T-helper 2 cell (primary cell): ENCODE measurements at places on chromosomes 7 and 10.
A peak's percentile ranks its signal among the peaks of the same experiment; 100 is the strongest.

- DNase-seq: no peak
Observed at GRCh38 chr7:916291-916941, 38.1 kb downstream of the ADAP1 start.

DNA sequence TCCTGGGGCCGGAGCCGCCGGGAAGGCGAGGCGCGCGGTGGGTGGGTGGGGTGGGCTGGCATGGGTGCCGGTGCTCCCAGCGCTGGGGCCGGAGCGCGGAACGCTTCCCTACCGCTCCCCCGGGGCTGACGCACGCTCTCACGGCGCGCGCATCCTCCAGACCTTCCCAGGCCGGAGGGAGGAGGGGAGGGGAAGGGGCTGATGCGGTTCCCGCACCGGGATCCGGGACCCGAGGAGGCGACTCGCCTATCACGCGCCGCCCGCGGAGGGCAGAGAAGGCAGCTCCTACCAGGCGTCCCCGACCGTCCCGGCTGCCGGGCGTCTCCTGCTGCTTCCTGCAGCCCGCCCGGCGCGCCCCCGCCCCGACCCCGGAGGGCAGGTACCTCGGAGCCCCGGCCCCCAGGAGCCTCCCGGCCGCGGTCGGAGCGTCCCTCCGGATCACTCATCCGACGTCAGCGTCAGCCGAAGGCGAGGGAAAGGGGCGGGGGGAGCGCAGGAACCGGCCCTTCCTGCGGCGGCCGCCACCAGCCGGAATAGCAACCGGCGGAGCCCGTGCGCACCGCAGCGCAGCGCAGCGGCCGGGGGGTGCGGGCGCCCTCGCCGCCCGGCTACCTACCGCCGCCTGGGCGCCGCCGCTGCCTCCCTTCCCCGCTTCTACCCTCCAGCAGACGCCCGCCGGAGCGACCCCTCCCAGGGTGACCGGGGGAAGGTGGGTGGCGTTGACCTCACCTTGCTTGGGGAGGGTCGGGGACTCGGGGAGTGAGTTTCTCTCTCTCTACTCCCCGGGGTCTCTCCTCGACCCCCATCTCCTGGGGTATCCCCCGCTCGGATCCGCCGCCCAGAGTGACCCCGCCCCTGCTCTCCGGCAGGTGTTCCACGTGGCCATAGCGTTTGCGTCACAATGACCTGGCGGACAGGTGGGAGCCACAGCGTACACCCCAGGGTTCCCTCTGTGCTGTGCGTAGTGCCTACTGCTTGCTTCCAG lies at the start of gene ICA1:
Gene ICA1, minus strand, starts transcription at position 457 of the 985 bp plus-strand sequence. CDS start 26,241 bp downstream, outside the sequence.
- no peak for DNase-seq

DNA sequence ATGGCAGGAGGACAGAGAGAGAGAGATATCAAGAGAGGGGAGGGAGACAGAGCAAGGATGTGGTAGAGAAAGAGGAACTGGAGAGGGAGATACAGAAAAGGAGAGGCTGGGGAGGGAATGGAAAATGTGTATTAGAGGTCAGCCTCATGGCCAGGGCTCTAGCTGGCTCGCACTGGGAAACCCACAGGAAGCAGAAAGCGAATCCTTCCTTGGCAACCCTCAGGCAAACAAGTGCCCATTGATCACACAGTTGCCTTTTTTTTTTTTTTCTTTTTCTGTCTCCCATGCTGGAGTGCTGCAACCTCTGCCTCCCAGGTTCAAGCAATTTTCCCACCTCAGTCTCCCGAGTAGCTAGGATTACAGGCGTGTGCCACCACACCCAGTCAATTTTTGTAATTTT lies 391.2 kb downstream of the TYW1 start:
- no peak for DNase-seq

- no peak for DNase-seq
Observed at GRCh38 chr10:118501171-118501570, 94.3 kb downstream of the PRLHR start.

- no peak for DNase-seq
Observed at GRCh38 chr10:95881316-95881715, 26.5 kb upstream of the CC2D2B start.

GRCh38 chr10:62373995-62374861 lies at the start of gene ZNF365:
Gene ZNF365 (plus strand): TSS chr10:62374369. CDS start chr10:62376194, 1,825 bp downstream.
- DNase-seq: peak; percentile 44

- no peak for DNase-seq
Observed at GRCh38 chr7:149870701-149871483, 2.9 kb upstream of the ATP6V0E2 start.

DNA sequence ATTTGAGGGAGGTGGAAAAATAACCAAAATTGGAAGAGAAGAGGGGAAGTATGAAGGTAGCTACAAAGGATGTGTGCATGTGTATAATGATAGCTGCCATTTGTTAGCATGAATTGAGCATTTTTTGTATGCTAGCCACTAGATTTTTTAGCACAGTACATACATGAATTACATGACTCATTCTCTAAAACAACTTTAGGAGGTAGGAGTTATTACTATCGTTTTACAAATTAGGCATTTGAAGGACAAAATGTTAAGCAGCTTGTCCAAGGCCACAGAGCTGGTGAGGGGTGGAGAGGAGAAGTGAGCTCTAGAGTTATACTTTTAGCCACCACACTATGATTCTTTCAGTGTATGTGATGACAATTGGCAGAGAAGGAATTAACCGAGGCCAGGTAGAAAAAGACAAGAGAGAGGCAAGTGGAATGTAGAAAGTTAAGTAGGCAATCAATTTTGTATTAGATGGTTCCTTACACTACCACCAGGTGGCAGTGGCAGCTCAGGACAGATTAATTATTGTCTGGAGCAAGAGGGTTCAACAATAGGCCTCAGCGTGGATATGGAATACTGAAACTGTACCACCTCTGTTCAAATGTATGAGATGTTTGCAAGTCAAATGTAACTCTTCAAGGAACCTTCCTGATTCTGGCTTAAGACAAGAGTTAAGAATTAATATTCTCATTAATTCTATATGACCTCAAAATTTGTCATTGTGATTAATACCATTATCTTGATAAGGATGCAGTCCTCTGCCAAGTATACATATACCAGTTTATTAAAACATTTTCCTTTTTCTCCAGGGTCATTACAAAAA lies 128.0 kb downstream of the MBL2 start:
- DNase-seq: no peak

- no peak for DNase-seq
Observed at GRCh38 chr7:28558236-28558635, 145.9 kb downstream of the CREB5 start.

DNA sequence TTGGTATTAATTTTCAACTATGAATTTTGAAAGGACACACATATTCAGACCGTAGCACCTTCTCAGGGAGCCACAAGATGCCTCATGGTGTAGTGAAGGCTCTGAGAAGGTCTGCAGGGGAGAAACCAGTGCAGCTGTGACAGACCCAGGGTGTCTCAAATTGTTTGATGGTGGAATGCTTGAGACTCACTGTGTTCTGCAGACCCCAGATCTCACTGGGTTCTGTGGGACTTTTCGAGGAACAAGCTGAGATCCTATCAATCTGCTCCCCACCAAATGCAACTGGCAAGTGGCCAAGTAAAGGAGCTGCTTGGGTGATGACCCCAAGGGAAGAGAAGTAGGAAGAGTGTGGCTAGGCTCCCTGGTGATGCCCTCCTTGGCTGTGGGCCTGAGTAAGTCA lies 130.5 kb upstream of the UNC5B start:
- no peak for DNase-seq

- no peak for DNase-seq
Observed at GRCh38 chr10:31836569-31837406, 91.8 kb downstream of the ARHGAP12 start.

DNA sequence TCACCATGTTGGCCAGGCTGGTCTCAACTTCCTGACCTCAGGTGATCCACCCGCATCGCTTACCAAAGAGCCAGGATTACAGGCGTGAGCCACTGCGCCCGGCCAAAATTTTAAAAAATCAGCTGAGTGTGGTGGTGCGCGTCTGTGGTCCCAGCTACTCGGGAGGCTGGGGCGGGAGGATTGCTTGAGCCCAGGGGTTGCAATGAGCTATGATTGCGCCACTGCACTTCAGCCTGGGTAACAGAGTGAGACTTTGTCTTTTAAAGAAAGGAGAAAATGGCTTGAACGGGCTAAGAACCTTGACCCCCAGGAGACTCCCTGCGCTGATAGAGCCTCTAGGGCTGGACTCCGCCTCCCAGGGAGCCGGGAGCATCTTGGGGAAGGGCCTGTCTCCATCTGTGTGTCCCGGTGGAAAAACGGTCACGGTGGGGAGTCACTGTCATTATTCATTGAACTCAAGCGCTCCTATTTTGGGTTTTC lies 760 bp upstream of the KCTD7 start:
- no peak for DNase-seq

GRCh38 chr10:63027531-63027930 lies 105.6 kb upstream of the NRBF2 start:
- DNase-seq: no peak

DNA sequence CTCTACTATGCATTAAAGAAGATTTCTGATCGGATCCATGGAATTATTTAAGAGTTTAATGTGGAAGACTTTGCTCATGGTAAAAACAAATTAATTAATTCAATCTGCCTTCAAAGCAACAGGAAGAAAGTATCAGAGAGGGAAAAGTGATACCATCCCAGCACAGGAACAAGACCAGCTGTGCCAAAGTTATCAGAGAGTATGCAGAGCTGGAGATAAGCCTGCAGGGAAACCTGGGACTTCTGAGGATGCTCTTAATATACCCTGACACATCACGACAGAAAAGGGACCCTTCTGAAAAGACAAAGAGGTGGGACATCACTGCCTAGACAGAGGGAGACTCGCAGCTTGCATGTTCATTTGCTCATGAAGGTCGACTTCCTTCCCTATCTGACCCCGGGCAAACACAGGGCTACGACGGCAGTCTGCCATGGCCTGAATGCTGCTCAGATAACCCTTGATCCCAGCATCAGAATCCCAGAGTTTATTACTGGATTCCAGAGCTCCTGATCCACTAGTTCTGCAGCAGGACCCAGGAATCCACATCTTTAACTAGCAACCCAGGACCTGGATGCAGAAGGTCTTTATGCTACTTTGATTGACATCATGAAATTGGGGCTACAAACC lies 29.5 kb downstream of the FAM171A1 start:
- no peak for DNase-seq

DNA sequence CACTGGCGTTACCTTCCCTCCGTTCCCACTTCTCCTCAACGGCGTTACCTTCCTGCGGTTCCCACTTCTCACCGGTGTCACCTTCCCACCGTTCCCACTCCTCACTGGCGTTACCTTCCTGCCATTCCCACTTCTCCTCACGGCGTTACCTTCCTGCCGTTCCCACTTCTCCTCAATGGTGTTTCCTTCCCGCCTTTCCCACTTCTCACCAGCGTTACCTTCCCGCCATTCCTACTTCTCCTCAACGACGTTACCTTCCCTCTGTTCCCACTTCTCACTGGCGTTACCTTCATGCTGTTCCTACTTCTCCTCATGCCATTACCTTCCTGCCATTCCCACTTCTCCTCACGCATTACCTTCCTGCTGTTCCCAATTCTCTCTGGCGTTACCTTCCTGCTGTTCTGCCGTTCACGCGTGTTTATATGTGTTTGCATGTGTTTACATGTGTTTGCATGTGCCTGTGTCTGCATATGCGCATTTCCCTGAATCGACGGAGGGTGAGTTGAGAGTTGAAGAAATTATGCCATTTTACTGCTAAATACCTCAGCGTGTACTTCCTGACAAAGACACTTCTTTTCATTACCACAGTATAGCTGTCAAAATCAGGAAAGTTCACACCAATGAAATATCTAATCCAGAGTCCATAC lies 23.2 kb upstream of the CFAP46 start:
- no peak for DNase-seq

- DNase-seq: no peak
Observed at GRCh38 chr7:65269150-65269856, 104.4 kb upstream of the ZNF92 start.
